ENCODE measurements at places on chromosomes 1 and 21.

DNA sequence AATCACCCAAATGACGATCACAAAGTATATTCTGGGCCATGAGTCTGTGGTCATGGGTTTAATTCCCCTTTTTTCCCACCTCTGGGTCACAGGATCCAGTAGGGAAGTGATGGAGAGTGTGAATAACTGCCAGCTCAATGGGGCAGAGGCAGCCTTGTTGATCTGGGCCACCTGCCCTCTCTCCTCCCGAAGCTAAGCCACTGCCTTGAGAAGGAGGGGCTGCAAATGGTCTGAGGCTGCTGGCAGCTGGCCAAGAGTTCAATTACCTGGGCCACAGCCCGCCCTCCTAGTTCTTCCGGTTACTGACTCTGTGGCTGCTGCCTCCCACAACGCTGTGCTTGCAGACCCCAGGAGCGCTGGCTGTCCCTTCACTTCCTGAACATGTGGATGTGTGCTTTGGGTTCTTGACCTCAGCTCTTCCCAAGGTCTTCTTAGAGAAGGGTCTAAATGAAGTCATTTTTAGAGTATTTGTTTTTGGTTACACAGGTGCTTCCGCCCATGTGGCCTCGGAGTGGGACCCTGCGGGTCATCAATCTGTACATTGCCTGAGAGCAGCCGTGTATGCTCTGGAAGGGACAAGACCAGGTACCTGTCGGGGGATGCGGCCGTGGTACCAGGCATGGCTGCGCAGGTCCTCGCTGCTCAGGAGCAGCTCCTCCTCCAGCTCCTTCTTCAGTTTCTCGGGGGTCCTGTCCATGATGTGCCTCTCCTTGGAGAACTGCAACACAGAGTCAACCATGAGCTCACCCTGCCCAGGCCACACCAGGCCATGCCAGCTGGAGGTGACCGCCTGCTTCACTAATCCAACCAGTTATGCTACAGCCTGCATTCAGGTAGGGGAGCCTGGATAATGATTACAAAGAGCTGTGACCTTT is 89.7 kb downstream of the BCAR3 start:
- no peak for DNase-seq

DNA sequence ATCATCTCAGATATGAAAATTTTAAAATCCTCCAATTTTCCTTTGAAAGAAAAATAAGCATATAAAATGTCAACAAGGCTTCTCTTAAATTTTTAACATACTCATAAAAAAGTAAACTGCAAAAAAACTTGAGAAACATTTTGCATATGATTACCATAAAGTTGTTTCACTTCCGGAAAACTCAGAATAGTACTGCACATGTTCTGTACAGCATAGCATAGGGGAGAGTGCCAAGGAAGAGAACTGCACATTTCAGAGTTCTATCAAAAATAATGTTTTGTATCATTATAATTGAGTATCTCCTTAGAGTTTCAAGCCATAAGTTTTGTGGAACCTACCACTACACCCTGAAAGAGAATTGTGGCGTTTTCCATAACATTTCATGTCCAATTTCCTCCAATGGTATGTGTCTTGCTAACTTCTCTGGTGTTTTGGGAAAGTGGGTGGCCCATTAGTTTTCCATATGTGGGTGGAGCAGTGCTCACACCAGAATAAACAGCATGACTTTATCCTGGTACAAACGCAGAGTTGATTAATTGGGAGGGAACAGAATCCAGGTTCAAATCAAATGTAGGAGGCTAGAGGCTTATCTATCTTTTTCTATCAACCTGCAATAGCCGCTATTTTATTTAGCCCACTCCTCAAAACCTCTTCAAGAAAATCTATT is 430.9 kb downstream of the LMO4 start:
- DNase-seq, result no peak

DNA sequence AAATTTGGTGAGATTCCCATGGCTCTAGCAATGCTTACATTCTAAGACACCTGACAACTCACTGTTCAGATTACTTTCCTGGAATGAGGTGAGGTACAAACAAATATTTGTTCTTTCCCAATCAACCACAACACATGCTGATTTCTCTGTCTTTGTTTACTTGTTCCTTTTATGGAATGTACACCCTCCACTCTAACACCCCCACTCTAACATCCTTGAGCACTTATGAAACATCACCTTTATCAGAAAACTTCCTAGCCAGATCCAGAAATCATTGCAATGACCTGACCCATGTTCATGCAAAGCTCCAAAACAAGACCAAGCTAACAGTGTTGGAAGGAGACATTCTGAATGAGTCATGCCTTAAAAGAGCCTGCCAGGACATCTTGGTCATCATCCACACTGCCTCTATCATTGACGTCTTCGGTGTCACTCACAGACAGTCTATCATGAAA is 35.5 kb downstream of the HSD3B1 start:
- DNase-seq, result no peak

- DNase-seq, result no peak
These were observed 397.5 kb upstream of the PLXNA2 start for GRCh38 chr1:208641579-208642280.

- no peak for DNase-seq
These were observed 84.3 kb downstream of the LTN1 start for GRCh38 chr21:28908351-28908750.

GRCh38 chr1:33081554-33082305 is 777 bp downstream of the AZIN2 start:
- no peak for DNase-seq

GRCh38 chr1:48967318-48967717 is 190.6 kb upstream of the BEND5 start:
- DNase-seq, result no peak

DNA sequence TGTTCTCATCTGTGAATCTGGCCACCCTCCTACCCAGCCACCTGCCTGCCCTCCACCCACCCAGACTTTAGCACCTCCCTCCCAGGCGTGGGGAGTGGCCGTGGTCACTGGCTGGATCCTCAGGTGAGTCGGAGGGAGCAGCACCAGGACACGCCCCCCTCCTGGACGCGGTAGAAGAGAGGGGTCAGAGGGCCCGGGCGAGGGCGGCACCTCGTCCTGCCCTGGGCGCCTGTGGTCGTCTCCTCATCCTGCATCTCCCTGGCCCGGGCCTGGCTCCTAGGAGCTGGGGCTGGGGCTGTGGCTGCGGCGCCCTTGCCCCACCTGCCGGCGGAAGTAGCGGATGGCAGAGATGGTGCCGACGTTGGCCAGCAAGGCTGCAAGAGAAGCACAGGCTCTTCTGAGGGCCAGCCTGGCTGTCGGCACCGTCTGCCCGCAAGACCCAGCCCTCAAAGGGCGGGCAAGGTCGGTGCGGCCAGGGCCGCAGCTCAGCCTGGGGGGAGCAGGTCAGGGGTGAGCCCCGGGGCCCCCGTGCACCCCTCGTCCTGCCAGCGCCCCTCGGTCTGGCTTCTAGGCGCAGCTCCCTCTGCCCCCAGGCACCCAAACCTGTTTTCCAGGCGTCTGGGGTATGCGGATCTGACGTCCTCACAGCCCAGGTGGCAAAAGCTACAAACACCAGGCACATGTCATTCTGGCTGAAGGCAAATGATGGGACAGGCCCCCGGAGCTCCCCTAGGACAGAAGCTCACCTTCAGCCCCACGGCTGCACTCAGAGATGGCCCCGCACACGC is 5.8 kb downstream of the PERM1 start:
- no peak for DNase-seq

DNA sequence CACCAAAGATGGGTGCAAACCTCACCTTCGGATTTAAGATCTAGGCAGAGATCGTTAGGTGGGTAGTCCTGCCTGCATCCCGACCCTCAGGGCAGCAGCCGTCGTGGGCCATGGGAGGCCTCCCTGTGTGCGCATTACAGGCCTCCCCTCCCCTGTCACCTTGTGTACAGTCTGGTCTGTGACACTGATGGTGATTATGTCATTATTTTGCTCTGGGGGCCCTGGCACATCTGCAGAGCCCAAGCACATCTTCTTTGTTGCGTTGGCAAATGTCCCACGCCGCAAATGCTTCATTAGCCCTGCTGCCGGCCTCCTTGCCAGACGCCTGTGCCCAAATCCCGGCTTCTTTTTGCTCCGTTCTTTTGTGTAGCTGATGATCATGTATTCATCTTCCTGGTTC is 31.7 kb downstream of the PROX1 start:
- no peak for DNase-seq

DNA sequence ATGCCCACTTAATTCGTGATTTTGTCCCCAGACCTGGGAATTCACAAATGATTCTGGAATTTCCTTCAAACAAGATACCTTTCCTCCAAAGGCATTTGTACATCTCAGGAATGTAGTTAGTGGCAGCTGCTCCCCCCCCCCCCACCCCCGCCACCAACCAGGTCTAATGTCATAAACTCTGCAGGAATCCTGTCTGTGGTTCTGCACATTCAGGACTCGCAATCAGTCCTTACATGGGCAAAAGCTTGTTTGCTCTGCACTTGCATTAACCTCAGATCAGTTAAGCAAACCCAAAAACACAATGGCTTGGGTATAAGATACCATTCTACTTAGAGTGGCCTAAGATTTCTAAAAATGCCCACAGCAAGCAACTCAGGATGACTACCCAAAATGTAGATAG is 143.8 kb downstream of the TGFB2 start:
- DNase-seq, result no peak

DNA sequence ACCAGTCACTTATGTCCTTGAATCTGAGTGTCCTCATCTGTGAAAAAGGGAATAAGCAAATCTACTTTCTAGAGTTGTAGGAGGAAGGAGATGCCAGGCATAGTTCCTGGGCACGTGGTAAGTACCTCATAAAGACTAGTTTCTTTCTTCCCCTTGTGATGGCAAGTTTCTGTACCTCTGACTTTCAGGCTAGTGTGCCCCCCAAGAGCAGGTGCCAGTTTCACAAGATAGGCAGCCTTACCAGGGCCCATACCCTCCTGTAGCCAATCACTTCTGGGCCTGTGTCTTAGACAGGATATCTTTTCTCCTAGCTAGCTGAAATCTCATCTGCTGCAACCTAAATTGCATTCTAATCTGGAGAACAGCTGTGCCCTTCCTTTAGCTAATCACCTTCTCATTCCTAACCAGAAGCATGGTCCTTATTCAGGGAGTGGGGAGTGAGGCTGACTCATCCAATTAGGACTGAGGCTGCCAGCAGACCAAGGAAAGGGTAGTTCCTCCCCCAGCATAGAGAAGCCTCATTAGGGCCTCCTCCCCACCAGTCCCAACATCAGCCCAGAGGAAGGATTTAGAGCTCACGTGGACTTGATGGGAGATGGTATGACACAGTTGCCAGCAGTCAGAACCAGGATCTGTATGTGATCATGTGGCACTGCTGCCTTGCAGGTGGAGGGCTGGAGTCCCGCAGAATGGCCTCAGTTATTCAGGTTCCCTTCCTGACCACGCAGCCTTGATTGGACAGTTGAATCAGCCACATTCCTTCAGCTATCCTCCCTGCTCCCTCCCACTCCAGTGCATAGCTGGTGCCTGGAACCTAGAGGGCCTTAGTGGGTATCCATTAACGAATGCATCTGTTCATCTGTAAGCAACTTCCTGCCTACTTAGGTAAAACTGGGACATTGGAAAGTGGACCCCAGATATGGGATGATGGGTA is 7.9 kb downstream of the KLHDC8A start:
- no peak for DNase-seq

DNA sequence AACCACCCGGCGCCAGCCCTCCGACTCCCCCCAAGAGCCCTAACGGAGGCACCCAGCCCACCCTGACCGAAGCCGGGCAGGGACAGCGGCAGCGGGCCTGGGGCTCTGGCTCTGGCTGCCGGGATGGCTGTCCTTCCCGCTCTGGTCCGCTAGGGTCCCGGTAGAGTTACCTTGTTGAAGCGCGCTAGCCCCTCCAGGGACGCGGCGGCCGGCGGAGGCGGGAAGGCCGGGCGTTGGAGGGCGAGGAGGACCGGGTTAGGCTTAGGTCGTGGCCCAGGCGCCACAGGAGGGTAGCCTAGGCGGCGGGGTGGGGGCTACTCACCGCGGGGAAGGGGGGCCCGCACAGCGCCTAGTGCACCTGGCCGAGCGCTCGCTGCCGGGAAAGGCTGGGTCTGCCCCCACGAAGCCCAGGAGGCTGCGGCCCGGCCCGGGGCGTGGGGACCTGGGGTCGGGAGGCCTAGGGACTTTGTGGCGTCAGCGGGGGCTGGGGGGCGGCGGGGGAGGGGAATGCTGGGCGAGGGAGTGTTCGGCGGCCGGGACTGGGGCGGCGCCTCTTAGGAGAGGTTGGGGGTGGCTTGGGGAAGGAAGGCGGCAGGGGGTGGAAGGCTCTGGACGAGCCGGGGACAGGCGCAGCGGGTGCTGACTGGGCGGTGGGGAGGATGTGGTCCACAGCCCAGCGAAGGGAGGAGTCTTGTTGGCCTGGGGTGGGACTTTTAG is at the start of gene TRIM17:
Gene TRIM17, minus strand, starts transcription at position 645 of the 717 bp plus-strand sequence. CDS start 1,789 bp downstream, outside the sequence.
- DNase-seq, result no peak

GRCh38 chr1:33013791-33014190 is 22.9 kb downstream of the AK2 start:
- no peak for DNase-seq

DNA sequence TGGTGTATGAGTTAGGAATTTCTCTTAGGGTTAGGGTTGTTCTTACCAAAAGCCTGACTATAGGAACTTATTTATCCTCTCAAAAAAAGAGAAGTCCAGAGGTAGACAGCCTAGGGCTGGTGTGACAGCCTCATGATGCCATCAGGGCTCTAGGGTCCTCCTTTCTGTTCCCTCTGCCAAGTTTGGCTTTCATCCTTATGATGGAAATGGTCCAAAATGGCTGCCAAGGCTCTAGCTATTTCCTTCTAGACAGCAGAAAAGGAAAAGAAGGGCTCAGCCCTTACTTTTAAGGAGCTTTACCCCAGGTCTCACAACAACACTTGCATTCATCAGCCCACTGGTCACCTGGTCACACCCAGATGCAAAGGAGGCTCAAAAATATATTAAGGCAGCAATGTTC is 44.5 kb downstream of the IL12RB2 start:
- DNase-seq, result no peak

DNA sequence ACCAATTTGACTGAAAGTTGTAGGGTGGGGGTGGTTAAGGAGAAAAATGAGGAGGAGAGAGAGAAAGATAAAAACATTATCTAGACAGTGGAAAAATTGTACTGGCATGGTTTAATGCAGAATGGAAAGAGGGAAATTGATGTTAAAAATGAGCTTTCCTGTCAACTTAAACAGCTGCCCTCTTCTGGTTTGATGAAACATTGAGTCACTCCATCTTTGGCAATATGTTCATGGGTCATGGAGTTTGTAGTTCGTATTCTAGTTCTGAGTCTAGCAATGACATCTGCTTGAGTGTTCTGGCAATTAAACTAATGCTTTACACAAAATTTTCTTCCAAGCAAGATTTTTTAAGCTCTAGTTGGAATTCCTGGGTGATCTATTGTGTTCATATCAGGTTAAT is 9.6 kb downstream of the ZNF648 start:
- DNase-seq, result no peak

DNA sequence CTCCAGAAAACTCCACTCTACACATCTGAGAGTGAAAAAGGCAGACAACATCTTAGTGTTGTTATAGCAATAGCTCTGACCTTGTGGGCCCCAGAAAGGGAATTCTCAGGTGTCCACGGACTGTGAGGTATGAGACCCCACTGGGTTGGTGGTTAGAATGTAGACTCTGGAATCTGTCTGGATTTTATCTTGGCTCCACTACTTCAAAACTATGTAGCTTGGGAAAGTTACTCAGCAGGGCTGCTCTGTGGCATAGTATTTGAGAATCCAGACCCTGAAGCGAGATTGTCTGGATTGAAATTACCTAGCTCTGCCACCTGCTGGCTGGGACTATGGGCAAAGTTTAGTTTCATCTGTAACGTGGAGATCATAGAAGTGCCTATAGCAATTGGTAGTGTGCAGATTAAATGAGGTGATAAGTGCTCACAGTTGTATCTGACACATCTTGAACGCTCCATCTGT is 25.8 kb downstream of the PRDM2 start:
- DNase-seq, result no peak

Measured in omental fat pad (tissue), 4 donors.